ENCODE measurements at places on chromosomes 6 and 20. TPM values are rescaled to one million over a fixed set of nuclear protein-coding genes. Genes with fewer than 3 reads are reported as not detected.

DNA sequence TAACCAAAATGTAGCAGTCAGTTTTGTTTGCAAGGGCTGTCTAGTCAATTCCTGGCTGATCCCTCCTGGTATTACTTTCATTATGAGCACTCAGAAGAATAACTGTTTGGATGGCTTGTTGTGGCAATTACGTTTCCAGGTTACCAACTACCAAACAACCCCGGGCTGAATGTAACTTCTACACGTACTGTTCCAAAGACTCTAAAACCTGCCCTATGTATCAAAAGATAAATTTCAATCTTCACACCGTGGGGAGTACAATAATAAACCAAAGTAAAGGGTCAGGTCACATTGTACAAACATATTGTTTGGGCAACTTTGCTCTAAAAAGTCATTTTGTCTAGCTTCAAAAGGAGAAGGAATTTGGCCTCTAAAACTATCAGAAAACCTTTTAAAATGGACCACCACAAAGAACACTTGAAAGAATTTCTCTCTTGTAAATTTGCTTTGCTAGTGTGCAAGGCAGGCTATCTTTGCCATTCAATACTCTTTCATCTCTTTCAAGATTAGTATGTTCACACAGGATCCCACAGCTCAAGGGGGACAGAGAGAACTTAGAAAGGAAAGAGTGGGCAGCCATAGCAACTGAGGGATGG lies 27.6 kb downstream of the DCDC2 start:
- DNase-seq, result no peak

- no peak for DNase-seq
Measured at GRCh38 chr6:48560408-48560807, 449.4 kb upstream of the PTCHD4 start.

DNA sequence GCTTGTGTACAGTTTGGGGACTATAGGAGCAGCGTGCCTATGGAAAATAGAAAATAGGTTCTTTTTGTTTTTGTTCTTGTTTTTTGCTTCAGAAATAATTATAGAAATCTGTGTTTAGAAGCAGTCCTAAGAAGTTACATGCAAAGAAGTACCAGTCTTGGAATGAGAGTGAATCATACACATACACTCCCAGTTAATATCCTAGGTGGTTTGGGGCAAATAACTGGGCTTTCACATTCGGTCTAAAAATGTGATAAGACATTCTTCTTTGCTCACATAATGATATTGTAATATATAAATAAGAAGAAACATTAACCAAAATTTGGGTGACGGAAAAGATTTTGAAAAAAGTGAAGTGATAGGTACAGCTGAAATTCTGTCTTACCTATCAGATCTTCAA lies 61.0 kb downstream of the ENPP1 start:
- DNase-seq, result no peak

- DNase-seq, result no peak
Measured at GRCh38 chr6:154958469-154958868, 36.6 kb upstream of the TIAM2 start.

DNA sequence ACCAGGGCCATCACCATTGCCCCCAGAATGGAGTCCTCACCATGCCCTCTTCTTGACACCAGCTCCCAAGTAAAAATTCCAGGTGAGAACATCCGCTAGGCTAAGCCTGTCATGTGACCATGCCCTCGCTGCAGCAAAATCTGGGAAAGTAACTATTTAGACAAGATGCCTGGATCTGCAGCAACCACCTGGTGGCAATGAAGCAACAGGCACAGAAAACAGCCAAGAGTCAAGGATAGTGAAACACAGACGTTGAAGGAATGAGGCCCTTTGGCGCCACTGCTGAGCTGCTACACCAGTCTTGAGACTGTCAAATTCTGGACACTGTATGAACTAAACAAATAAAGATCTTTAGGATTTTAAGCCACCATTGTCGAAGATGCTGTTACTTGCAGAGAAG lies 30.1 kb upstream of the TGM6 start:
- DNase-seq, result no peak

DNA sequence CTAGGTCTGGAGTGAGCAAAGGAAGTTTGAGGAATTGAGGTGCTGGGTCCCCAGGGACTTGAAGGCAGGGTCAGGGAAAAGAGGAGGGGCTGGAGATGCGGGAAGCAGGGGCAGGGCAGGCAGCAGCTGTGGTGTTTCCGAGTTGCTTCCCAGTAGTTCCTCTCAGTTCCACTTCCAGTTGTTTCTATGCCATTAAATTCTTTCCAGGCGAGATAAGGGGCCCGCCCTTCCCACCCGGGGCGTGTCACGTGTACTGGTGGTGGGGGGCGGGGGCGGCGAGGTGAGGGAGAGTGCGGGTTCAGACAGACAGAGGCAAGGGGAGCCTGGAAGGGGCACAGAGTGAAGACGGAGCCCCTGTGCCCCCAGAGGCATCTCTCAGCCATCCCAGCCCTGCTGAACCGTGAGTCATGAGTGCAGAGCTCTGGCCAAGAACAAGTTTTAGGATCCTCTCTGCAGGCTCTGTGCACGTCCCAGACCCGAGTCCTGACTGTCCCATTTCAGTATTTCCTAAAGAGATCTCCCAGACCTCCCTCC lies 977 bp downstream of the TNXB start:
- no peak for DNase-seq

GRCh38 chr6:12051861-12052368 lies 39.8 kb downstream of the HIVEP1 start:
- peak; percentile 42 for DNase-seq

DNA sequence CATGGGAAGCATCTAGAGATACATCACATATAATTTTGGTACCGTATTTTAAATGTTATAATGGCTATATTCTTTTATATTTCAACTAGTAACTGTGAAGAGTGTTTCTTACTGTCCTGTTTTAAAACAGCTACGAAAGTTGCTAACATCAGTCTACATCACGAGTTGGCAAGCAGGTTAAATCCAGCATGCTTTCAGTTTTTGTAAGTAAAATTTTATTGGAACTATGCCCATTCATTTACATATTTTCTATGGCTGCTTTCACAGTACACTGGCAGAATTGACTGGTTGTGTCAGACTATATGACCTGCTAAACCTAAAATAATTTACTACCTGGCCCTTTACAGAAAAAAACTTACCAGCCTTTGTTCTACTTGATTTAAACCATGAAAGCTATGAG lies 478.1 kb downstream of the PHF3 start:
- no peak for DNase-seq

GRCh38 chr6:37690964-37691735 lies 6.5 kb downstream of the MDGA1 start:
- DNase-seq, result no peak

DNA sequence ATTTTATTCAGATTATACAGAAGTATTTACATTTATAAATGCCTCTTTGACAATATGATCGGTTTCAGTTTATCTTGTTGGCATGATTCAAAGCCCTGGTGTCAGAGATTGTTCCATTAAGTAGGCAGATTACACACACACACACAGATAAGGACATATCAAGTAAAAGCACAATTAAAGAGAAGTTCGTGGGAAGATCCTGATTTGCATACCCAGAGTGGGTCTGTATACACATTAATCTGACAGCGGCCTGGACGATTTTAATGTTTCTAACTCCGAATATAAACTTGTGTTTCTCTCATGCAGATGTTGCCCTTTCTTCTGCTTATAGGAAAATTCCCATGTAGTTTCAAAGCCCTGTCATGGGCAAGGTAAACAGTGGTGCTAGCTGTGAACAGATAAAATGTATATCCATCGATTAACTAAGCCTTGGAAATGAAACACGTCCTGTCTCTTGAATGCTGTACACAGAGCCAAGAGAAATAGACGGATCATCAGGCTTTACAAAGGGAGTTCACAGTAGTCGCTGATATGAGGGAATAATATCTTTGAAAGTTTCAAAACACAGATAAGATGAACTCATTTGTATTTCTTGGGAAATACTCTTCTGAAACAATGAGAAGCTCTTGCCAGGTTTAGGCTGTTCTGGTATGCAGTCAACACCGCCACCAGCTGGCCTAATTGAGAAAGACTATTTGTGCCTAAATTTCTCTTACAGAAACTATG lies 108.2 kb upstream of the GMDS start:
- DNase-seq, result peak; percentile 85

The MAP3K5 gene
- total RNA-seq, result 29.9 TPM

The TNFRSF6B gene
- total RNA-seq, result 0.54 TPM

The ULBP2 gene
- 0.27 TPM for total RNA-seq

The RHAG gene
- total RNA-seq, result 3.5 TPM

The SIM1 gene
- total RNA-seq, result under 0.01 TPM

The CTSA gene
- 112 TPM for total RNA-seq

The PPP1R14C gene
- total RNA-seq, result under 0.01 TPM

The CST4 gene
- total RNA-seq, result not detected

The RIN2 gene
- 6.5 TPM for total RNA-seq

The SEMG1 gene
- not detected for total RNA-seq

The PHIP gene
- total RNA-seq, result 19.9 TPM

Measured in hematopoietic multipotent progenitor cell (in vitro differentiated cells).